ENCODE measurements at places on chromosomes 7 and 10.

DNA sequence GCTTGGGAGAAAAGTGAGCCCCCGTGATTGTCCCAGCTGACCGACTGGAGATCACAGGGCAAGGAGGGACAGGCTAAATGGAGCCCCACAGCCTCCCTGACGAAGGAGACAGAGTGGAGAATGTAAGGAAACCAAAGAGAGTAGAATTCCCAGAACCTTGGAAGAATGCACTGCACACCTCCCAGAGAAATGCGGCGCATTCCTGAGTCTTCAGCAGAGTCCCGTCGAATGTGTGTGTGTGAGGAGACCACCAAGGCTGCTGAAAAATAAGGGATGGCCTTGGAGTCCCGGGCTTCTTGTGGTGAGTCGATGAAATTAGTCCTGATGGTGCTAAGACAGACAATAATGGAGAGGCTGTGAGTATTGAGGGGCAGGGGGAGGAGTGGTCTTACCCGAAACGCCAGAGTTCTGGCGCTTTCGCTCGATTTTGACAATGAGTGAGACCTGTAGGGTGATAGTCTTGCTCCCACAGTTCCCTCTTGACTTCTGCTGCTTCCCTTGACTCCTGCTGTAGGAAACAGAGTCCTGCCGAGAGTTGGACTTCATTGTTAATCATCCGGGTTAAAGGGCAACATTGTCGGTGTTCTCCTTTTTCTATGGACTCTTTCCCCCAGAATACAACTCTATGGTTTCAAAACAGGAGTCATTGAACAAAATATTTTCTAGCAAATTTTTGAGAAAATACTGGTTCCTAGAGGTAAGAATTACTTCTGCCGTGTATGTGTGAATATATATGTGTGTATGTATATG lies 103.2 kb downstream of the CNNM2 start:
- DNase-seq: no peak

DNA sequence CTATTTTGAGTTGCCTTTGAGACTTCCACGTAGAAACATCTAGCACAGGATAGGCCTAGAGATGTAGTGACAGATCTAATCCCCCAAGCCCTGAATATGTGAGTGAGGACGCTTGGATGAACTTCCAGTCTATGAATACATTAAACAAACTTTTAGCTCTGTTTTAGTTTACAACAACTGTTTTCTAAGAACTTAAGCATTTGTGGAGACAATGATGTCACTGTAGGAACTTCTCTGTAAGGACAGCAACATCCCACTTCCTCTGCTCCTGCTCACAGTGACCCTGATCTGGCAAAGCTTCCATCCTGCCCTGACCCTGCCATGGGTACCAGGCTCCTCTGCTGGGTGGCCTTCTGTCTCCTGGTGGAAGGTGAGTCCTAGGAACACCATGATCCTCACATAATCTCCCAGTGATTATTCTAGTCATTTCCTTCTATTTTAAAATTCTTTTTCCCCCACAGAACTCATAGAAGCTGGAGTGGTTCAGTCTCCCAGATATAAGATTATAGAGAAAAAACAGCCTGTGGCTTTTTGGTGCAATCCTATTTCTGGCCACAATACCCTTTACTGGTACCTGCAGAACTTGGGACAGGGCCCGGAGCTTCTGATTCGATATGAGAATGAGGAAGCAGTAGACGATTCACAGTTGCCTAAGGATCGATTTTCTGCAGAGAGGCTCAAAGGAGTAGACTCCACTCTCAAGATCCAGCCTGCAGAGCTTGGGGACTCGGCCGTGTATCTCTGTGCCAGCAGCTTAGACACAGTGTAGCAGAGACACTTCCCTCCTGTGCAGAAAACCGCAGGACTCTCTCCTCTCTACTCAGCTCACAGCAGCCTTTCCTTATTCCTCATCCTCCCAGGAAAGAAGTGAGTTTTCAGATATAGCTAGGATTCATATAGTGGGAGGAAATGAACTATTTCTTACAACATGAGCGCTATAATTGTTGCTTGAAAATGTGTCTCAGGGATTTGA lies 194.4 kb upstream of the PRSS1 start:
- no peak for DNase-seq

DNA sequence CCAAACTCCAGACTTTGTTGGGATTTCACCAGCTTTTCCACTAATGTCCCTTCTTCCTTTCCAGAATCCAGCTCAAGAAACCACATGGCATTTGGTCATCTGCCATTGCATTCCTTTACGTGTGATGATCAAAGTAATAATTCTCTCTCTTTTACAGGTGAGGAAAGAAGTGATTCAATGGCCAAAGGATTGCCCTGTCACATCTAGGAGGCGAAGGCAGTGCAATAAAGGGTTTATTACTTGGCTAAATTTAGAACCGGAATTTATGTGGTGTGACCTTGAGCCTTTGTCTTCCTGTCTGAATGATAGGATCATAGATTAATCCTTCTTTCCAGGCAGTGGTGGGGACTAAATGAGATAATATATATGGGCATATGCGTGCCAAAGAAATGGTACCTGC lies 58.3 kb upstream of the COBL start:
- no peak for DNase-seq

DNA sequence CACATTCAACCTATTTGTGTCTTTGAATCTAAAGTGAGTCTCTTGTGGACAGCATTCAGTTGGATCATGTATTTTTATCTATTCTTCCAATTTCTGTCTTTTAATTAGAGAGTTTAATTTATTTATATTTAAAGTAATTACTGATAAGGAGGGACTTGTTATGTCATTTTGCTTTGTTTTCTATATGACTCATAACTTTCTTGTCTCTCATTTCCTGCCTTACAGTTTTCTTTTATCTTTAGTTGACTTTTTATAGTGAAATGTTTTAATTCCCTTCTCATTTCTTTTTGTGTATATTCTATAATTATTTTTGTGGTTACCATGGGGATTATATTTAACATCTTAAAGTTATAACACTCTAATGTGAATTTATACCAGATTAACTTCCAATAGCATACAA lies 7.3 kb upstream of the ZNF518A start:
- no peak for DNase-seq

- no peak for DNase-seq
Measured at GRCh38 chr7:122688400-122688998, 10.4 kb downstream of the RNF133 start.

- DNase-seq: no peak
Measured at GRCh38 chr10:113360870-113361269, 192.0 kb upstream of the HABP2 start.

DNA sequence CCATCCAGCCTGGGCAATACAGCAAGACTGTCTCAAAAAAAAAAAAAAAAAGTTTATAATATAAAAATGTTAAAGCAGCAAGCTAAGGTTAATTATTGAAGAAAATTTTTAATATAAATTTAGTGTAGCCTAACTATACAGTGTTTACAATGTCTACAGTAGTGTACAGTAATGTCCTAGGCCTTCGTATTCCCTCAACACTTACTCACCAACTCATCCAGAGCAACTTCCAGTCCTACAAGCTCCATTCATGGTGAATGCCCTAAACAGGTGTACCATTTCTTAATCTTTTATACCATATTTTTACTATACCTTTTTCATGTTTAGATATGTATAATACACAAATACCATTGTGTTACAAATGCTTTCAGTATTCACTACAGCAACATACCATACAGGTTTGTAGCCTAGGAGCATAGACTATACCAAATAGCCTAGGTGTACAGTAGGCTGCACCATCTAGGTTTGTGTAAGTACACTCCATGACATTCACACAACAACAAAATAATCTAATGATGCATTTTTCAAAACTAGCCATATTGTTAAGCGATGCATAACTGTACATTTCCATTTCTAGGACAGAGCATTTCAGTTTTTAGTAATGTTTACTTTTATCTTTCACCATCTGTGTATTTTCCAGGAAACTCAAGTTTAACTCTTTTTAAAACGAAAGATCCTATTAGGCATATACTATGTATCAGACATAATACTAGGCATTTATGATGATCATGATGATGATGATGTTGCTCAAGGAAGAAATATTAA lies 43.3 kb downstream of the CNOT4 start:
- no peak for DNase-seq

DNA sequence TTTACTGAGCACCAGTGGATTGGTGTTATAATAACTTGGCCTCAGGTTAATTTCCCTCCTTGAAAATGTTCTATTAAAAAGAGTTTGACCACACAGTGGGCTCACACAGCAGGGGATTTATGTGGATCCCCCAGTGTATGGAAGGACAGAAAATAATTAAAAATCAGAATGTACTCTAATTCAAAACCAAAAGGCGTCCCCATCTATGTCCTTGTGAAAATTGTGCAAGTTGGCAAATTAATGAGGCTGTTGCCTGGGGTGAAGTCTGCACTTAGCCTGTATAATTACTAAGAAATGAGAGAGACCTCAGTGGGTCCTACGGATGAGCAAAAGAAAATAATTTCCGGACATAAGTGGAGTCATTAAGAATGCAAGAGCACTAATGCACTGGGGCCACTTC lies 31.1 kb downstream of the PIK3CG start:
- DNase-seq: no peak

- DNase-seq: no peak
Measured at GRCh38 chr7:155738652-155739537, 73.4 kb downstream of the SHH start.

DNA sequence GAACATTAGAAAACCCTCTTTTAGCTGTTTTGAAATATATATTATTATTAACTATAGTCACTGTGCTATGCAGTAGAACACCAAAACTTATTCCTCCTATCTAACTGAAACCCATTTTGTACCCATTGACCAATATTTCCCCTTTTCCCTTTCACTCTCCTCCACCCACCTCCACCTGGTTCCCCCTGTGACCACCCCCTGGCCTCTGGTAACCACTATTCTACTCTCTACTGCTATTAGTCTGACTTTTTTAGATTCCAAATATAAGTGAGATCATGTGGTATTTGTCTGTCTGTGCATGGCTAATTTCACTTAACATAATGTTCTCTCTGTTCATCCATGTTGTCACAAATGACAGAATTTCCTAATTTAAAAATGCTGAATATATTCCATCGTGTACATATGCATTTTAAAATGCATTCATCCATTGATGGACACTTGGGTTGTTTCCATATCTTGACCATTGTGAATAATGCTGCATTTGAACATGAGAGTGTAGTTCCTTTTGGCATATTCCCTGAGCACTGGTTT lies 18.7 kb downstream of the TBC1D12 start:
- DNase-seq: no peak

DNA sequence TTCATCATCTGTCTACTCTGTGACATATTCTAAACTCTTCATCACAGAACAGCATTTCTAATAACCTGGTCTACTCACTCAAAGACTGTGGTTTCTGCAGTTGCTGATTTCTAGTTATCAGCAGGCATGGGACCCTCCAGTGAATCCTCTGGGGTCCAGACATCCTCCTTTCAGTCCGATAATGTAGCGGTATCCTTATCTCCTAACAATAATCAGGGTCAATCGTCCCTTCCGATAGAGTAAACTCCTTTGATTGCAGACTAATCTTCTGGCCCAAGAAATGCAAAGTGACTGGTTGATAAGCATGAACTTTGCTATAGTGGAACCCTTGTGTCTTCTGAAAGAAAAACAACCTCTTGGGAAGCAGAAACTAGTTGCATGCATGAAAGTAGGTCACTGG lies 1209.8 kb upstream of the CELF2 start:
- no peak for DNase-seq

GRCh38 chr7:127702938-127703337 lies 50.9 kb downstream of the SND1 start:
- no peak for DNase-seq

DNA sequence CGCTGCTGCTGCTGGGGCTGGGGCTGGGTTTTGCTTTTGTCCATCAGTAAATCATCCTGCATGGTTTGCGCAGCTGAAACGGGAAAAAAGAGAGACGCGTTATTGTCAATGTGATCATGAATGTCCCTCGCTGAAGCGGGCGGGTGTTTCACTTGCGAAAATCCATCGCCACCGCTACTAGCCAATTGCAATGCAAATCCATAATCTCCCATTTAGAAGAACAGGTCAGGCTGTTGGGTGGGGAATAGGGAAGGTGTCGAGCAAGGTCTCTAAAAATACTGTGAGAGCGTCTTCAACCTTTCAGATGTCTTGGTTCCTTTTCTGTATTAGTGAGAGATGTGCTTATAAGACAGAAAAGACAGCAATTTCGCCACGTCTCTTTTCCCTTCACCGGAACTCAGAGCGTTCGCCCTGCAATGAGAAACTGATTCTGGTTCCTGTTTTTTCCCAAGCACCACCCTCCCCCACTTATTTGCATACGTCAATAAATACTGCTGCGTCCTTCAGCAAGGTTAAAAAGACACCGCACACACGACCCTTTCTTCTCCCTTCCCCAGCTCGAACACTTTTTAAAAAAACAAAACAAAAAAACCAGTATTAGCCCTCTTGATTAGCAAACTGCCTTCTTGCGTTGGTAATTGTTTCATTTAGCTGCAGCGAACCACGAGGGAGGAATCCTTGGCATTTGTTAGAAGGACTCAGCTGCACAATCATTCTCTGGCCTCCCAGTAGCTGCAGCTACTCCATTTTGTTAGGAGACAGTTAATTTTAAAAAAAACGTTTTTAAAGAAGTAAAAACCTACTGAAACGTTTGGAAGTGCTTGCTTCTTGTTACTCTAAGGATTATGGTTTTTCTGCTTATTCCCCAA lies 50.4 kb downstream of the CPEB3 start:
- DNase-seq: no peak

DNA sequence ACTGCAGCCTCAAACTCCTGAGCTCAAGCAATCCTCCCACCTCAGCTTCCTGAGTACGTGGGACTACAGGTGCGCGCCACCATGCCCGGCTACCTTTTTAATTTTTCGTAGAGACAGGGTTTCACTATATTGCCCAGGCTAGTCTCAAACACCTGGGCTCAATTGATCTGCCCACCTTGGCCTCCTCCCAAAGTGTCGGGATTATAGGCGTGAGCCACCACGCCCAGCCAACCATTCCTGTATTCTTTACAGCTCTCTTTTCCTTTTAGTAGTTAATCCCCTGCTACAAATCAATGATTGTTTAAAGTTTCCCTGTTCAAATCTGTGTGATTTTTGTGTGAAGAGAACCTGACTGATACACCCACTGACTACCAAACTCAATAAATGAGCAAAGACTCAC lies 75.4 kb upstream of the SVIL start:
- no peak for DNase-seq

GRCh38 chr7:33326485-33326848 lies 197.1 kb downstream of the BBS9 start:
- no peak for DNase-seq

GRCh38 chr10:124578231-124579010 lies 116.8 kb downstream of the LHPP start:
- no peak for DNase-seq

DNA sequence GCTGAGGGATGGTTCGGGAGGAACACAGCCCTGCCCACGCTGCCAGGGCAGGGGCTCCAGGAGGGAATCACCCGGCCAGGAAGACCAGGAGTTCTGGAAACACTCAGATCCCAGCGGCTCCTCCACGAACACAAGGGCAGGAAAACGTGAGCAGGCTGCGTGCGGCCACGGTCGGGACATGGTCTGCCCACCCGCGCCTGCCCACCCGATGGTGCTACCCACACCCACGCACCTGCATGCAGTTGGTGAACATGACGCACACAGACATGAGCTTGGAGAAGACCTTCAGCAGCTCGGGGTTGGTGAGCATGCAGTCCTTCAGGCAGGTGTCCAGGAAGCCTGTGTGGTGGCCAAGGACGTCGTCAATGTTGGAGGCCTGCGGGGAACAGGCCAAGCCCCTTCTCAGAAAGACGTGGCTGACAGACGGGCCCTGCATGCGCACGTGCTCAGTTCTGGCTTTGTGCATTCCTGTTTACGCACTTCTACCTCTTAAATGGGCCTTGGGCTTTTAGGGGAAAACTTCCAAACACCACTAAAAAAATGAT lies 6.2 kb upstream of the ADAM8 start:
- DNase-seq: no peak

Measured in T1000 (cell line).